HAP-1 (cell line): ENCODE measurements at places on chromosomes 7 and 10.

DNA sequence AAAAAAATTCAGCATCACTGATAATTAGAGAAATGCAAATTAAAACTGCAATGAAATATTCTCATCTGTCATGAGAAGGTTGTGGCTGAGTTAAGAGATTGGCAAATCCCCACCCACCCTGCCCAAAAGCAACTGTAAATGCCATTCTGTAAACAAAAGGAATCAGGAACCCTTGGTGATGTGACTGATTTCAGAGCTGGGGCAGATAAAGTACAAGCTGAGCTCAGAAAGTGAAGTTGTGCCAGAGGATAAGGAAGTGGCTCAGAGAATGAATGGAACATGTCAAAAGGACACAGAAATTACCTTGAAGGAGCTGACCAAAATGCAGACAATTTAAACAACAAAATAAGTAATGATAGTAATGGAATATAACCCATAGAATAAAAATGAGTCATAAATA lies 32.7 kb upstream of the ARMS2 start:
- no peak for DNase-seq

DNA sequence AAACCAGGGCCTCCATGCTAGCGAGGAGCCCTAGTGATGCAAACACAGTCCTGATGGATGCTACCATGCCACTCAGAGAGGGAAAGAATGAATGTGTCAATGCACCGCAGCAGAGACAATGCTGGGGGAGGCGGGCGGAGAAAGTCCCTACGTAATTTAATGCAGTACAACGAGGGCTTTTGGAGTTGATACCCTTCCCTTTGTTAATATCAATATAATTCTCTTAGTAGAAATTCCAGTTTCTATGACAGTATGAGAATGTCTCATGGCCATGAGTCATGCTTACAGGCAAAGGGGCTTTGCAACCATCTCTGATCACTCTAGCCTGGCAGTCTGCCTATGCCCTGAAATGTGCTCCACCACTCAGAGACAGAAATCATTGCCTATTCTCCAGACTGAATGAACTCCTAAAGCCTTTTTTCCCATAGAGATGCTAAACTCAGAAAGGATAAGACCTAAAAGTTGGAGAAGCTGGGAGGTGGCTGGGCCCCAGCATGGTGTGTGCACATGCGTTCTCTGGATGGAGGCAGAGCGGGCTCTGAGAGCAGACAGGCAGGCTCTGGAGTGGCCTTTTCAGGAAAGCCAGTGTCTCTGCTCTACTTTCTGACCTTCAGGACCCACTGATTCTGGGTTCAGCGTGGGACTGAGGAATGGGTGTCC lies 20.3 kb upstream of the GIMAP2 start:
- DNase-seq, result no peak

DNA sequence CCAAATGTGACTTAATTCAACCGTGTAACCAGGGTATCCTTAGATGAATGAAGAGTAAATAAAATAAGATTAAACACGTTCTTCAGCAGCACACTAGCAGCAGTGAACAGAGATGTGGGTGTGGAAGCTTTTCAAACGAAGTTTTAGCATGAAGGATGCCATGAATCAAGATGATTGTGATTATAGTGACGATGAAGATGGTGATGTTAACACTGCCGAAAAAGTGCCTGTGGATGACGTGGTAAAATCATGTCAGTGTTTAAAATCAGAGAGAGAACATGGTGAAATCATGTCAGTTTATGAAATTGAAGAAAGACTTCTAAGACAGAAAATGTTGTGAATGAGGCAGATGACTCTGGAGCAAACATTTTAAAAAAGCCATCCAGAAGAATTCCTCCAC lies 19.2 kb downstream of the LCOR start:
- DNase-seq, result no peak

DNA sequence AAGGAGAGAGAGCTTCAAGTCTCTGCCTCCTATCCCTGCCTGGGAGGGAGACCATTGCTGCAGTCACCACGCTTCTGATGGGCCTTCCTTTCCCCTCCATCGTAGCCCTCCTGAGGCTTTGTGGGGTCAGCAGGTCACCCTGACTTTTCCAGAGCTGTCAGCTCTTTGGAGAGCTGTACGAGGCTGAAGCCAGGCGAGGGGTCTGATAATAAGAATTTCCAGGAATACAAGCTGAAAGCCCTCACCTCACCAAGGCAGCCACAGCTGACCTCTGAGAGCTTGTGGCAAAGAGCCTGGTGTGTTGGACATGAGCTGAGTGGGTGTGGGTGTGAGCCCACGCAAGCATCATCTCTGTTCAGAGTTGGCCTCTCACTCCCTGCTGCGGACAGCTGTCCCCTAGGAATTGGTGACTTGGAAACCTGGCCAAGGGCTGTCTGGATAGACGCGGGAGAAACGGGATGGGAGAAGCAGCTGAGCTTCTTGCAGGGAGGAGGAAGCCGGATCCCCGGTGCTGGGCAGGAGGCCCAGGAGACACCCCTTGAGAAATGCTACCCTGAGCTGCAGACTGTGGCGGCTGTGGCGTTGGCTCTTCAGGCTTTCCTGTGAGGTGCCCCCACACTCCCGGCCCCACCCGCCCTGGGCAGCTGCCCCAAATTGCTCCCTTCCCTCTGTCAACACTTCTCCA lies 122.1 kb upstream of the BTBD16 start:
- DNase-seq, result no peak

GRCh38 chr7:142542942-142543341 lies 206.3 kb upstream of the PRSS1 start:
- DNase-seq, result no peak

- no peak for DNase-seq
Measured at GRCh38 chr7:98930464-98930863, 52.1 kb downstream of the TRRAP start.

DNA sequence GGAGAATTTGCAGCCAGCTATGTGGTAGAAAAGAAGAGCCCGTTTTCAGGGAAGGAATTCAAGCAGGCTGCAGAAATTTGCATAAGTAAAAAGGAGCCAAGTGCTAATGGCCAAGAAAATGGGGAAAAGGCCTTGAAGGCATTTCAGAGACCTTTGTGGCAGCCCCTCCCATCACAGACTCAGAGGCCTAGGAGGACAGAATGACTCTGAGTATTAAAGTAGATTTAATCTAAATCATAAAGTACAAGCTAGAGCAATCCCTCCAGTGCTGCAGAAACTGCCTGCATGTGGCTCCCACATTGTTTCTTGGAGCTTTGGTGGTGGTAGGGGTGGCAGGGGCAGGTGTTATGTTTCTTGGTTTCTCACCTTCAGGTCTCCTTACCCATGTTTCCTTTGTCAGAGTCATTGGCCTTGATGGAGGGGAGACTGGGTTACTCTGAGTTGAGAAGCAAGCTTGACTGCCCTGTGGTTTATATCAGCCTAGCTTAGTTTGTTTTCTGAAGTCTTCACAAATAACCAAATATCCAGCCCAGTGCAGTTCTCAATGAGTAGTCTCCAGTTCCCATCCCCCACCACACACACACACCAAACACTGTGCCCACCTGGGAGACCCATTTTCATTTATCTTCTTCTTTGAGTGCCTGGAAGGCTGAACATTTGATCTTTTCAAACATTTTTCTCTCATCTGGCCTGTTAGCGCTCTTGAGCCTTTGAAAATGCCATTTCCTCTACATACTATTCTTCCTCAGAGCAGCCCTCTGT lies 34.5 kb downstream of the ITPRIP start:
- DNase-seq, result no peak

- DNase-seq, result no peak
Measured at GRCh38 chr10:100114976-100115770, 33.5 kb upstream of the CPN1 start.

GRCh38 chr10:108598320-108598695 lies 1325.0 kb downstream of the XPNPEP1 start:
- peak; percentile 6 for DNase-seq

GRCh38 chr7:17411922-17412321 lies 113.5 kb downstream of the AHR start:
- no peak for DNase-seq

DNA sequence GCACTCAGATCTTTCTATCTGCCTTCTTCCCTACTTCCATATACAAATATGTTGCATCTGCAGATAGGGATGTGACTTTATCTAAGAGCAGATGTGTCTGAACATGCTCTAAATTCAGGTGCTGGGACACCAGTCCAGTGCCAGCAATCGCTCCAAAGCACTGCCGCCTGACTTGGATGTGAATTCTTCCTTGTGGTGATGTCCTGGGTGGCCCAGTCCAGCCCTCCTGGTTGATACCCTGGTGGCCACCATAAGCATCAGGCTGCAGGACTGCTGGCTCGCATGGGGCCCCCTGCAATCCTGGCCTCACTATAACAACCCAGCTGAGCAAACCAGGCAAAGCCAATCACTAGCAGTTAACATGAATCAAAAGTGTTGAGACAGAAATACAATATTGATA lies 149.2 kb upstream of the PDE1C start:
- DNase-seq, result no peak

- no peak for DNase-seq
Measured at GRCh38 chr7:2459674-2460073, 16.5 kb downstream of the GRIFIN start.

- DNase-seq, result no peak
Measured at GRCh38 chr7:117154721-117155120, 168.1 kb downstream of the WNT2 start.

- peak; percentile 16 for DNase-seq
Measured at GRCh38 chr10:120962756-120963593, 111.8 kb downstream of the WDR11 start.

- DNase-seq, result no peak
Measured at GRCh38 chr10:48838834-48839233, 100.8 kb downstream of the LRRC18 start.

- DNase-seq, result no peak
Measured at GRCh38 chr10:20677340-20677739, 219.8 kb downstream of the NEBL start.

GRCh38 chr7:109893231-109893630 lies 1197.7 kb upstream of the LRRN3 start:
- no peak for DNase-seq

- no peak for DNase-seq
Measured at GRCh38 chr10:86155054-86155921, 211.3 kb downstream of the GRID1 start.

DNA sequence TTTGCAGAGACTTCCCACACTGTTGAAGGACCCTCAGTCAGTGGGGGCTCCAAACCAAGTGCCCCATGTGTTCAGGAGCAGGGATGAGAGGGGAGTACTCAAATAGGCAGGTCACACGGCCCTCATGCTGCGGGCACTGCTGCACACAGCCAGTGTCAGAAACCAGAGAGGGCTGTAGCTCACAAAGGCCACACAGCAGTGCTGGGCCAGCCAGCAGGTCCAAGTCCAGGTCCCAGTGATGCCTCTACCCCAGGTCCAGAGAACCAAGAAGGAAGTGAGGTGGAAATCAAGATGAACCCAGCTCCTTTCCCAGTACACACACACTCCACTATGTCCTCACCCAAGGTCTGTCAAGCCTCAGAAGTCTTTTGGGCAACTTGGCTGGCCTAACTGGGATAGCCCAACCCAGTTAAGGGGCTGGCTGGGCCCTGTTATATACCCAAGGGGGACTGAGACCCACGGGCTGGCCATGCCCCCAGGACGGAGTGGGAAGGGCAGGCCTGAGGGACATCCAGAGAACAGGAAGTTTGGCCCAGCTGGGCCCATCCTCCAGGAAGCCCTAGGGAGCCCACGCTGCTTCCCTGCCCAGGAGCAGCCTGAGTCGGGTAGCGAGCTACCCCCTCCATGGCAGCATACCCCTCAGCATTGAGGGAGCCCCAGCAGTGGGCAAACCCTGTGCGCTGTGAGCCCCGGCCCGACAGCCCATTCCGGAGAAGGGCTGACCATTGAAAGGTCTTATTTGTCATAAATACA lies 24.3 kb downstream of the GRID1 start:
- DNase-seq, result no peak

GRCh38 chr7:92809397-92809759 lies 27.0 kb downstream of the CDK6 start:
- no peak for DNase-seq

DNA sequence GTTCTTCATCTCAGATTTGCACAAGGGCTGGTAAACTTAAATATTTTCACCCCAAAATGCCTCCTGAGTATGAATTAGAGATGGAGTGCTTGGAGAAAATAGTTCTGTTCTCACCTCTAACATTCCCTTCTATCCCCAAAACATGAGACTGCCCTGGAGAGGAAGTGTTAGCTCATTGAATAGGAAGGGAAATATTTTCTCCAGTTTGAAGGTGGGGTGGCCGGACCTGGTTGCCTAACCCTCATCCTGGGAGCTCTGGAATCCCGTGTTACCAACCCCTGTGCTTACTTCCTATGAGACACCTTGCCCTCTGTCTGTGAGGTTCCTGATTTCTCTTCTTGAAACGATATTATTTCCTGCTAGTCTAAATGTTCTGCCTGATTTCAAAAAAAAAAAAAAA lies 779 bp downstream of the IFIT2 start:
- no peak for DNase-seq

DNA sequence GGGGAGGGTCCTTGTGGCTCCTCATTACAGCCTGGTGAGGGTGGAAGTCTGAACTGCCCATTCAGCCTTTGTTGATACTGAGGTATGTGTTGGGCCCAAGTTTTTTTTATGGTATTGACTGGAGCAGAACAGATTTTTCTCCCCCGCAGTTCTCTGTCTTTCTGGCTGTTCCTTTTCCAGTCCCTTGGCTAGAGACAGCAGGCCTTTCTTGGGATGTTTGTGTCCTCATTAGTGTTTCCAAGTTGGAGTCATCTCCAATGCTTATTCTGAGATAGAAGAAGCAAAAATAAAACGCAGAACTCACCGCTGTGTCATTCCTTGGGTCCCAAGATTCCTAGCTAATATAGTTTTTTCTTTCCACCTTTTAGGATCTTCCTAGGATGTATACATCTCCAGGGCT lies 193.3 kb downstream of the RAMP3 start:
- no peak for DNase-seq

GRCh38 chr7:47982610-47983009 lies 3.2 kb upstream of the HUS1 start:
- DNase-seq, result no peak

GRCh38 chr10:75607576-75607975 lies 176.2 kb downstream of the LRMDA start:
- no peak for DNase-seq

DNA sequence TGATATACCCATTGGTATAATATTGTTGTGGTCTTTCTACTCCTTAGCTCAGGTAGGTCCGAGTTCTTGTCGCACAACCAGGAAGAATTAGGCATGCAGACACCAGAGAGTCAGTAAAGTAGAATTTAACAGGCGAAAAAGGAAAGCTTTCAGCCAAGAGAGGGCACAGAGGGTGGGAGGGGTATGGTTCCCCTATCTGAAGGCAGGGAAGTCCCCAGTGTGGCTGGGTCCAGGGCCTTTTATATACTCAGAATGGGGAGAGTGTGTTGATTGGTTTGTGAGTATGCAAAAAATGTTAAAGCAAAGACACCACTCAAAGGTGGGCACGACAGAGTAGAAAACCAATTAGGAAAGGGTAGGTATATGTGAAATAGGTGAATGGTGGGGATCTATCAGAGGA lies 53.9 kb downstream of the IMMP2L start:
- DNase-seq, result no peak

GRCh38 chr10:29802171-29802570 lies 167.4 kb upstream of the SVIL start:
- no peak for DNase-seq
